GM12878 (cell line): ENCODE measurements at places on chromosomes 7 and 10. TPM values are rescaled to one million over a fixed set of nuclear protein-coding genes. Genes with fewer than 3 reads are reported as not detected.

Gene MKI67
- total RNA-seq, result 168 and 183 TPM in 2 replicates

Gene SLC16A12
- total RNA-seq, result not detected in 2 replicates

Gene EGFR
- total RNA-seq, result 0.16 and 0.31 TPM in 2 replicates

Gene PTPN20
- total RNA-seq, result 0.26 TPM in 1 of 2 replicates, not detected in the other

Gene SHTN1
- total RNA-seq, result 3.2 and 3.8 TPM in 2 replicates

Gene TMEM130
- total RNA-seq, result not detected in 2 replicates

Gene HOXA4
- total RNA-seq, result not detected in 2 replicates

Gene PTF1A
- not detected in 2 replicates for total RNA-seq

Gene SPDYE16
- total RNA-seq, result 0.26 TPM in 1 of 2 replicates, not detected in the other

Gene OR2A42
- not detected in 2 replicates for total RNA-seq

Gene NXPH1
- not detected in 2 replicates for total RNA-seq

Gene PALD1
- total RNA-seq, result 20.7 and 20.9 TPM in 2 replicates

Gene SLC18A3
- not detected in 2 replicates for total RNA-seq

Gene WDFY4
- 132 and 136 TPM in 2 replicates for total RNA-seq

Gene MRC1
- 0.19 and 0.21 TPM in 2 replicates for total RNA-seq

Gene ZKSCAN1
- total RNA-seq, result 34.4 and 35.8 TPM in 2 replicates

Gene INMT
- 0.10 TPM in 1 of 2 replicates, not detected in the other for total RNA-seq

Gene CTAGE15
- total RNA-seq, result 0.32 and 0.49 TPM in 2 replicates

Gene GPR26
- 0.03 TPM in 1 of 2 replicates, not detected in the other for total RNA-seq

Gene ICA1
- total RNA-seq, result 2.9 and 3.0 TPM in 2 replicates

Gene PROSER2
- 0.10 and 0.27 TPM in 2 replicates for total RNA-seq

Gene GIMAP2
- total RNA-seq, result 29.8 TPM in 2 replicates

Gene CRYGN
- total RNA-seq, result not detected in 2 replicates

Gene HABP2
- total RNA-seq, result 0.13 and 0.16 TPM in 2 replicates

Gene CBLL1
- 26.2 and 28.3 TPM in 2 replicates for total RNA-seq
